ENCODE measurements at places on chromosomes 1 and 21.
A peak's percentile ranks its signal among the peaks of the same experiment; 100 is the strongest.

DNA sequence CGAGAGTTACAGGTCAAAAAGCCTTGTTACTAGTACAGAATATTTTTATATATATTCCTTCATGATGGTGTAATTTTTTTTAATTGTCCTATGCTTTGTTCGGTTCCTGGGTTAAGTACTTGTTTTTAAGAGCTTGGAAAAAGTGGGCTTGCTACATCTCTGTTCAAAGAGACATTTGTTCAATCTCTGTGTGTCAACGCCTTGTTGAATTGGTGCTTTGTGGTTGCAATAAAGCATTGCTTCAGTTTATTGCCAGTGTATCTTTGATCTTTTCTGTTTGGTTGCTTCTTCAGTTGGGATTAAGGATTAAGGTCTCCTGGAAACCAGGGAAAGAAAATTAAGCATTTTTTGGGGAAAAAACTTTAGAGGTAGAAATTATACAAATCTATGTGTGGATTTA lies 47.7 kb upstream of the DNASE2B start:
- DNase-seq = no peak

- no peak for DNase-seq
Measured at GRCh38 chr21:35394049-35394448, 344.9 kb upstream of the RUNX1 start.

DNA sequence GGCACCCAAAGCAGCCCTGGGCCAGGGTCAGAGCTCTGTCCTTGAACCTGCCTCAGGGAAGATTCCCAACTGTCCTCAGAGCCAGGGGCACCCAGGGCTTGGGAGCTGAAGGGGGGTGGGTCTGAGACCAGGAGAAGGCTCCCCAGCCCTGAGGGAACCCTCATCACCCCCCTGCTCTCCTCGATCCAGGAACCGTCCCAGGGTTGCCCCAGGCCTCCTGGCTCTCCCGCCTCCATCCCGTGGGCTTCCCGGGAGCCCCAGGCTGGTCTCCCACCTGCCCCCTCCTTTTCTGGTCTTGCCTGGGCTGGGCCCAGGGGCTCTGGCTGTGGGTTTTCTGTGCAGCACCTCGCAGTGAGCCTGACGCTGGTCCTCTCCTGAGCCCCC lies 6.7 kb upstream of the SAMD11 start:
- DNase-seq = no peak

DNA sequence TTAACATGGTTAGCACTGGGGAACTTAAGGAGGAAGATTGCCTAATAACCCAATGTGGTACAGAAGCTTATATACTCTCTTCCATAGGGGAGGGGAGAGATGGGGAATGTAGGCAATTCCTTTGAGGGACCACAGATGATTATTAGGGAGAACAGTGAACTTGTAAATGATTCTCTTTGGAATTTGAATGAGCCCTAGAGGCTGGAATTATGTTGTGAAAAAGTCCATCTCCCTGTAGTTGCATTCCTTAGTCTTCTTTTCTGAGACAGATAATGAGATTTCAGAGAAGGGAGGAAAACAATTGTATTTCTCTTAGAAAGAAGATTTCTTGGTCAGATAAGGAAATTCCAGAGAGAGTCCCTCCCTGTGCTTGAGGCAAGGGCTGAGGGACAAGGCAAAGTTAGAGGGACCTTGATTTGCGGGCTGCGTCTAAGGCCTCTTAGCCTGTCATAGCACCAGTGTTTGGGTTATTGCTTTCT lies 89.0 kb upstream of the HMCN1 start:
- no peak for DNase-seq

DNA sequence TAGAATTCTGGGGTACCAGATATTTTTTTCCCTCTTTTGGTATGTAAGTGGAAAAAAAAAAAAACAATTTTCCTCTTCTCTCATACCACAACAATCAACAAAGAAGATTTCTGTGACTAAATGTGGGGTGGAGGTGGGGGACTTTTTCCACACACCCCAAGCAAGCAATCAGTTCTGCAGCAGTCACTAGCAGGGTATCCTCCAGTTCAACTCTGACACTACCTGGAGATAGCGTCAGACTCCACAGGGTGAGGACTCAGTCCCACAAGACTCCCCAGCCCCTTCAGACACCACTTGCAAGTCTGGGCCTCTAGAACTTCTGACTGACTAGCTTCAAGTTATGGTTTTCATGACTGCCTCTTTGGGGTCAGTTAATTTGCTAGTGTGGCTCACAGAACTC lies 6.2 kb downstream of the DHX9 start:
- no peak for DNase-seq

- DNase-seq = no peak
Measured at GRCh38 chr1:210482945-210483617, 154.4 kb downstream of the HHAT start.

DNA sequence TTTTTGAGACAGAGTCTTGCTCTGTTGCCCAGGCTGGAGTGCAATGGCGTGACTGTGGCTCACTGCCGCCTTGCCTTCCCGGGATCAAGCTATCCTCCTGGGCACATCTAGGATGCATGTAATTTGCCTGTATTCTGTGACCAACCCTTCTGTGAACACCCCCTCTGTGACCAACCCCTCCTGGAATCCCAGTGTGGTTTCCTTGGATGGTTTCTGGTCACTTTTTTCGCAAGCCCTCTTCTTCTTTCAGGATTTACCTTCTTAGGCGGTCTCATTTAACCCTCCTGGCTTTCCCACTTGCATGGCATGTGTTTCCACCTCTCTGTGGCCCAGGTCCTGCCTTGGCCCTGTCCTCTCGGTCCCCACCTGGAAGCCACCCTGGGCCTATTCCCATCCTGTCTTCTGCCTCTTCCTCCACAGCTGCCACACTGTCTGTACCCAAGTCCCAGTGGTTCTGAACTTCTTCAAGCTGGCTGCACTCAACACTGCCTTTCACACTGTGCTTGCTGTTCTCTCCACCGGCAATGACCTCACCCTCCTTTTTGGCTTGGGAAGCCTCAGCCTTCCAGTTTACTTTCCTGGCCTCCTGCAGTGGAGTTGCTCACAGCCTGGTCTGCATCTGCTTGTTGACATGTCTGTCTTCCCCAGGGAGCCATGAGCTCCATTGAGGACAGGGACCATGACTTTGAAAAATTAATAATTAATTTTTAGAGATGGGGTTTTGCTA lies 57.0 kb downstream of the DISC1 start:
- DNase-seq = no peak

GRCh38 chr1:172494166-172494565 lies 38.8 kb upstream of the SUCO start:
- no peak for DNase-seq

DNA sequence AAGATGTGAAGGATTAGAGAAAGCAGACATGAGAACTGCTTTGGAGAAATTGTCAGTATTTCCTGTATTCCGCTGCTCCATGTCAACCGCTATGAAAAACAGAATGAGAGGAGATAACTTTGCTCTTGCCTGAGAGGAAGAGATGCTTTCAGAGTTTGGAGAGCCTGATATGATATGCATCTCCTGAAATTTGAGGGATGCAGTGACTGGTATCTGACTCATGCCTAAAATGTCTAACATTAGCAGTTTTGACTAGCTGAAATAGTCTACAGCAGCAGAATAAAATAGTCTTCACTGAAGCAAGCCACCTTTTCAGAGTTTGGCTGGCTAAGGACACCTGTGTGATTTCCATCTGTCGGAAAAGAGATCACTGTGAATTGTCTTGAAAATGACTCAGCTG lies 165.8 kb upstream of the LRRC7 start:
- DNase-seq = no peak

- DNase-seq = peak; percentile 91
Measured at GRCh38 chr1:28882009-28882628, 32.2 kb upstream of the EPB41 start.

DNA sequence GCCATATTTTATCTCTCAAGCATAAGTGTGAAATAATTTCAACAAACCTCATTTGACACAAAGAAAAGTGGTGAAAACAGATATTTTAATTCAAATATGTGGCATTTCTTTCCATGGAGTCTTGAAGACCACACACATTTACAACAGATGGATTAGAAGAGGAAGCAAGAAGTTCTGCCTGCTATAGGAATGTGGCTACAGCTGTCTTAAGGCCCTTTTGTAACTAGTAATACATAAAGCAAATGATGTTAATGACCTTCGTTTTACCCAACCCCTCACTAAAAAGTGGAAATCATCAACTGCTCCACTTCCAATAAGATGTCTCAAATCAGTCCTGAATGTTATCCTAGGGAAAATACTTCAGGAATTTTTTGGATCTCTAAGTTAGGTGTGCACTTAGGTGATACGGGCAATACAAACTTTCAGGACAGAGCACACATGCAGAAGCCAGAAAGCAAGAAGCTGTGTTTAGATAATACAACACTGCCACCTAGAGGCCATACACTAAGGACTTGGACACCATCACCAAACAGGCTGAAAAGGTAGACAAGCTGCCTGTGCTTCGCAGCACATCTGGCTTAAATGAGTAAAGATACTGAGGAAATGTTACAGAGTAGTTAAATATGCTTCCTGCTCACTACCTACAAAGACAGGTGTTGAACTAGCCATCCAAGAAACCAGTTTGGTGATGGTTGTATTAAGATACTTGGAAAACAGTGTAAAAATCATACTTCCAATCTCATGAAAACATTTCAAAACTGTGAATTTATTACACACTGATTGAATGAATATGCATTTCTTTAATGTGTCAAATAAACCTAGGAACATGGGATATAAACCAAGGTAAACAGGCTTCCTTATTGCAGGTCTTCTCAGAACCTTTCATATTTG lies 24.4 kb downstream of the RRAGC start:
- no peak for DNase-seq

DNA sequence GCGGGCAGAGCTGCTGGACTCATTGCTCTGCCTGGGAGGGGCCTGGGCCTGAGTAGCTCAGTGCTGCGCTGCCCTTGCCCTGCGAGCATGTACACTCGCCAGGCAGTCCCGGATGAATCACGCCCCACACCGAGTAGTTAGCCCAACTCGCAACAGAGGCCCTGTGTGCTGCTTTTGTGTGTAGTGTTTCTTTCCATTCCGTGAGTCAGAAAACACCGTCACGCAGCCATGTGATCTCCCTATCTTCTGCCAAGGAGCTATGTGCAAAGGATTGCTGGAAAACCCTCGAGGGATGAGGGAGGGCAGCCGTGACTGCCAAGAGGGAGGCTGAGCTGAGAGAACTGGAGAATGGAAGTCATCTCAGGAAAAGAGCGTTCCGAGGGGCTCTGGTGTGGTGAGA lies 37.3 kb downstream of the NENF start:
- DNase-seq = peak; percentile 83

GRCh38 chr1:100769906-100770646 lies 50.5 kb downstream of the VCAM1 start:
- DNase-seq = no peak

- no peak for DNase-seq
Measured at GRCh38 chr1:36125129-36125991, at the start of gene COL8A2. TSS of gene COL8A2 (minus strand) at chr1:36125222. CDS start at chr1:36100242, 24,980 bp downstream.

DNA sequence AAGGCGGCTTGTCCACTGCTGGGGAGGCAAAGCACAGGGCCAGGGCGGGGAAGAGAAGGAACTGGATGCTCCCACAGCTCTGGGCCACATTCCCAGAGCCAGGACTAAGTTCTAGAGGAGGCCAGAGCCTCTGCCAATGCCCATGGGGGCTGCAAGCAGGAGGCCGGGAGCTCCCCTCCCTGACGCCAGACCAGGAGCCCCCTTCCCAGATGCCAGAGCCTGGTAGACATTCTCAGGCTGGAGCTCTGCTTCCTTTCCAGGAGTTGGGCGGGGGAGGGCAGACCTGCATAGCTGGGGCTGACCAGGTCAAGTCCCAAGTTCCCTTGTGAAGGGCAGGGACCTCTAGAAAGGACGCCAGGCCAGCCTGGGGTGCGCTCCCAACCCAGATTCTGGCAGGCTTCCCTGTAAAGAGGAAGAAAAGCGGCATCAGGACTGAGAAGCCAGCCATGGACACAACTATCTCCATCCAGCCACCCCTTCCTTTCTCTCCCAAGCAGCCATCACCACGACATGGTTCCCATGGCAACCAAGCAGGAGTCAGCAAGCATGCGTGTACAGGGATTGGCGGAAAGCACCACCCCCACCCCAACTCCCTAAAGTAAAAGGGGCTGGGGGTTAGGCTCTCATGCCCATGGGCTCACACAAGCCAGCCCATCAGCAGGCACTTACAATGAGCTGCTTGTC lies 13.4 kb downstream of the KIF21B start:
- no peak for DNase-seq
